Activated T-cell treated with anti-CD3 and anti-CD28 coated beads for 1 hour (primary cell): ENCODE measurements at places on chromosomes 5 and 9.

- DNase-seq: no peak
These were observed 17.7 kb upstream of the RNF180 start for GRCh38 chr5:64147849-64148441.

GRCh38 chr9:89718176-89718575, 113.4 kb downstream of the GADD45G start:
- DNase-seq: no peak

GRCh38 chr5:127814588-127814973, 111.4 kb downstream of the CCDC192 start:
- DNase-seq: no peak

GRCh38 chr9:9746826-9747225, 866.0 kb downstream of the PTPRD start:
- DNase-seq: no peak

DNA sequence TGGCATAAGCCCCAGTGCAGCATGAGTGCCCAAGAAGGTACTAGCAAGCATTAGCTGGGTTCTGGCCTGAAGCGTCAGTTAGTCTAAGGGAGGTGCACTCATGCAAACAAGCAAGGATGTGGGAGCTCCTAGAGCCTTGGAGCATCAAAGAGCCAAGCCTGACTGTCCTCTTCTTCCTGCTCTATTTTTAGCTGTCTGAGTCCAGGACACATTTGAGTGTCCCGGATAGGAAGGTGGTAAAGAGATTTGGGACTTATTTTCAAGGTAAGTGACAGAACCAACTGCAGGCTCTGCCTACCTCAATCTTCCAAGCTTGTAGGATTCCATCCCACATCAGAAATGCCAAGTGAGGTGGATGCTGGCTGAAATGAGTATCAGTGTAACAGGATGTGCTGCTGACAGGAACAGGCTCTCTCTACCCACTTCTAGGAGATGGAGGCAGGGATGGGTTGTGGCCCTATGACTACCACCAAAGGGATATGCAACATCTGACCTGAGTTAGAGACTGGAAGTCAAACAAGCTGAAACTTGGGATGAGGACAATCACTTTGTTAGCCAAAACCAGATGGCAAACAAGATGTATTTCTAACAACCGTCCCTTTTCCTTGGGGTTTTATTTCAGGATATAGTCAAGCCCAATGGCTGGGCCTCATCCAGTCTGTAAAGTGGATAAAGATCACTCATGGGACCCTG, 15.1 kb downstream of the MACROH2A1 start:
- no peak for DNase-seq
